Panc1 (cell line): ENCODE measurements at places on chromosomes 4 and X. TPM values are rescaled to one million over a fixed set of nuclear protein-coding genes. Genes with fewer than 3 reads are reported as not detected.

The TRIML2 gene
- not detected for total RNA-seq

The FRMD7 gene
- not detected for total RNA-seq

The MAOB gene
- not detected for total RNA-seq

The NUP62CL gene
- 1.1 TPM for total RNA-seq

The ENAM gene
- not detected for total RNA-seq

The PAGE2 gene
- total RNA-seq = not detected

The PAGE5 gene
- total RNA-seq = not detected

The C4orf51 gene
- total RNA-seq = not detected

The HDX gene
- total RNA-seq = 5.3 TPM

The HERC5 gene
- 6.7 TPM for total RNA-seq

The GRIA2 gene
- not detected for total RNA-seq

The RNF150 gene
- 1.3 TPM for total RNA-seq
